ENCODE measurements at places on chromosomes 2 and 18. TPM values are rescaled to one million over a fixed set of nuclear protein-coding genes. Genes with fewer than 3 reads are reported as not detected.

Gene FAM110C
- 0.34 TPM for total RNA-seq

Gene MROH2A
- not detected for total RNA-seq

Gene MOGAT1
- total RNA-seq, result not detected

Gene TEKT4
- total RNA-seq, result not detected

Gene DHRS9
- not detected for total RNA-seq

Gene SOX11
- total RNA-seq, result 12.7 TPM

Gene PJVK
- total RNA-seq, result 0.15 TPM

Gene CFAP65
- total RNA-seq, result not detected

Gene CLEC4F
- 0.18 TPM for total RNA-seq

Gene NOL4
- total RNA-seq, result 0.05 TPM

Gene SCN9A
- total RNA-seq, result 9.3 TPM

Gene SERPINB7
- total RNA-seq, result 0.58 TPM

Gene DNAJC10
- 133 TPM for total RNA-seq

Gene ELOA2
- total RNA-seq, result not detected

Gene TUBA4B
- not detected for total RNA-seq

Gene SERPINB12
- total RNA-seq, result not detected

Gene GCG
- not detected for total RNA-seq

Gene RABL2A
- total RNA-seq, result 8.1 TPM

Gene NT5DC4
- not detected for total RNA-seq

Gene GRP
- not detected for total RNA-seq

Gene TMEM247
- total RNA-seq, result not detected

Gene OTOS
- total RNA-seq, result not detected

Gene FAM237A
- not detected for total RNA-seq

Gene RAB31
- 32.8 TPM for total RNA-seq

Gene SERPINB3
- not detected for total RNA-seq

Gene IL36A
- not detected for total RNA-seq

Gene FTCDNL1
- total RNA-seq, result not detected

Gene ABCG8
- not detected for total RNA-seq

Gene APCDD1
- 0.12 TPM for total RNA-seq

Gene GULP1
- total RNA-seq, result 15.9 TPM

Gene ATP6V1C2
- total RNA-seq, result not detected

Gene AMER3
- total RNA-seq, result not detected

Gene CPO
- total RNA-seq, result 0.48 TPM

Gene PARD6G
- total RNA-seq, result 5.4 TPM

Gene BMP10
- not detected for total RNA-seq

Gene SERPINB5
- total RNA-seq, result not detected

Gene BCL2
- 2.2 TPM for total RNA-seq

Gene TBR1
- total RNA-seq, result not detected

Gene IL36RN
- total RNA-seq, result not detected

Gene TMEM169
- 0.29 TPM for total RNA-seq

Gene SPP2
- not detected for total RNA-seq

Gene FN1
- total RNA-seq, result 8,511 TPM

Gene VSNL1
- total RNA-seq, result not detected

Gene SLC4A3
- 2.0 TPM for total RNA-seq

Gene CAB39
- total RNA-seq, result 56.4 TPM

Measured in glomerular endothelial cell (primary cell).